ENCODE measurements at places on chromosomes 16 and 17.

DNA sequence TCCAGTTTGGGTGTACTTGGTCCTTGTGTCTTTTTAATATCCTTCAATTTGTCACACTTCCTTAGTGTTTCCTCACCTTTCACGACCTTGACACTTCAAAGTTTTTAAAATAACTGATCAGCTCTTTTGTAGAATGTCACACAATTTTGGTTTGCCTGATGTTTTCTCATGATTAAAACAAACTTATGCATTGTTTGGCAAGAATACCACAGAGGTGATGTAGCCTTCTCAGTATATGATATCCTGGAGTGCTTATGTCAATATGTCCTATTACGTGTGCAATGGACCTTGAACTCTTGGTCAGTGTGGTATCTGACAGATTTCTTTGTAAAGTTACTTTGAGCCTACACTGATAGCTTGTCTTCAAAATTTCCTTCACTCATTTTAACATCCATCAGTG lies 297.4 kb downstream of the CNTNAP4 start:
- no peak for DNase-seq

DNA sequence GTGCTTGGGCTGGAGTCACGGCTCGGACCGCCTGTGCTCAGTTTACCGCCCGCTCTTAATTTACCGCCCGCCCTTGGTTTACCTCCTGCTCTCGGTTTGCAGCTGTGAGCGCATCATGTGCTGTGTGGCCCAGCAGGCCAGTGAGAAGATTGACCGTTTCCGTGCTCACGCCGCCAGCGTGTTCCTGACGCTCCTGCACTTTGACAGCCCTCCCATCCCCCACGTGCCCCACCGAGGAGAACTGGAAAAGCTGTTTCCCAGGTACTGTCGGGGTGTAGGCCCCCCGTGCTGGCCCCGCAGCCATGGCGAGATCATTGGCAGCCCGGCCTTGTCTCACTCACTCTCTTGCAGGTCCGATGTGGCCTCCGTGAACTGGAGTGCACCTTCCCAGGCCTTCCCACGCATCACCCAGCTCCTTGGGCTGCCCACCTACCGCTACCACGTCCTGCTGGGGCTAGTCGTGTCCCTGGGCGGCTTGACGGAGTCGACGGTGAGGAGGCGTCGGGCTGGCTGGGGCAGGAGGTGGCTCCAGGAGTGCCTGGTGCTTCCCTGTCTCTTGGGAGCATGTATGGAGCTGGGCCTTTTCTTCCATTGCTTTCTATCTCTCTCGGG lies 89.3 kb upstream of the ZNF750 start:
- no peak for DNase-seq

GRCh38 chr17:61996916-61997605 lies 68.0 kb downstream of the MED13 start:
- no peak for DNase-seq

GRCh38 chr16:22318690-22319358 lies 21.6 kb downstream of the POLR3E start:
- no peak for DNase-seq

DNA sequence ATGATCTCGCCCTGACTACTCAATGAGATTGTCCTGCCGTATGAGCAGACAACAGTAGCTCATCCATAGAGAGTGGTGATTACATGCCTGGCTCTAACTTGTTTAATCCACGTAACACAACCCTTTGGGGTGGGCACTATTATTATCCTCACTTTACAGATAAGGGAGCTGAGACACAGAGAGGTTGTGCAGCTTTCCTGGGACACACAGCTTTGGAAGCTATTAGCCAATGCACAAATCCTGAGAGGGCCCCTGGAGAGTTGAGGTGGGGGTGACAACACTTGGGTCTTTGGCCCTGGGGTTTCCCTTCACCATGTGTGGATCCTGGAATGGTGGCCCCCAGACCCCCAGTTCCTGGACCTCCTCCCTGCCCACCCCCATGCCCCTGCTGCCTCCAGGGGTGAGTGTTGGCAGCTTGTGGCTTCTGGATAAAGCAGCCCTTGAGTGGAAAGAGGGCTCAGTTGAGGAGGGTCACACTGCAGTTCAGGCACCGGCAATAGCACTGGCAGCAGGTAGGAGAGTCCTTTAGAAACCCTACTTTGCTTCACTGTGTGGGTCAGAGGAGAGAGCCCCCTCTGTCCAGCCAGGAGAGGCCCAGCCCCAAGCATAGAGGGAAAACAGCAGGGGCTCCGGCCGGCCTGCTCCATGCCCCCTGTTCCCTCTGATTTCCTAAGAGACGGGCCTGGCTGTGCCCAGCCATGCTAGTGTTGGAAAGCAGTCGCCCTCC lies 230.7 kb downstream of the KATNIP start:
- no peak for DNase-seq
